Large intestine (tissue), 12 donors: ENCODE measurements at places on chromosomes 1 and 21. TPM values are rescaled to one million over a fixed set of nuclear protein-coding genes. Genes with fewer than 3 reads are reported as not detected.

DNA sequence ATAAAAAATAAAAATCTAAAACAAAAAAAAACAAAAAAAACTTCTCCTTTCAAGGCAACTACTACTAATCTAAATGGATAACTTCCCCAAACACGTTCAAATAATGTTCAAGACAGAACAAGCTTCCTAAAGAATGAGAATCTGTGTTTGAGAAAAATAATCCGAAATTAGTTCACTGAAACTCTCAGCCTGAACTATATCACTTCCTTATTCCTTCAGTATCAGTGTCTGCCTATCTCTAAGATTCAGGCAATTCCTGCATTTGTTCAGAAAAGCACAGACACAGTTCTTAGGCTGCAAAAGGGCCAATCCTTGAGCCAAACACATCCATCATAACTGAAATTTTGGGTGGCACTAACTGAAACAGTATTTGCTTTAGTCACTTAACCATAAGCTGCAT, 22.4 kb downstream of the DSTYK start:
- H3K27me3 ChIP-seq: no peaks in the 10 kb centered on the region
- no peak overlapping the region for H3K27ac ChIP-seq
- H3K4me3 ChIP-seq: no peak overlapping the region
- DNase-seq: no peak
- peaks cover 7% of the 10 kb centered on the region for H3K36me3 ChIP-seq
- peaks cover 3% of the 10 kb centered on the region for H3K4me1 ChIP-seq

DNA sequence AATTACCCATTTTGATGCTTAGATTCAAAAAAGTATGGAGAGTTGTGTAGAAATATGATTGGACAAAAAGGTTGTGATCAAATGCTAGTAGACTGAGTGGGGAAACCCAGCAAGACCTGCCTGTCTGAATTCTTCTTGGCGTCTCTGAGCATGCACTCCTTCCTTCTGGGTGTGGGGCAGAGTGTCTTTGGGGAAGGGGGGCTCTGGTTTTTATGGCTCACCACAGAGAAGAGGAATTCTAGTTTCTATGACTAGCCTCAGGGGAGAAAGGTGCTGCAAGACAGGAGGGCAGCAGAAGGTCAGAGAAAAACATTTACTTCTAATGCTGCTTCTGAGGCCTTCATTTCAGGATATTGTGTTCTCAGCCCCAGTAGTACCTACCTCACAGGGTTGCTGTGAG, 33.9 kb upstream of the PIGC start:
- no peaks in the 10 kb centered on the region for H3K36me3 ChIP-seq
- H3K4me3 ChIP-seq: no peak overlapping the region
- DNase-seq: no peak
- H3K4me1 ChIP-seq: peaks cover 4% of the 10 kb centered on the region
- H3K27ac ChIP-seq: no peak overlapping the region

- H3K27me3 ChIP-seq: no peaks in the 10 kb centered on the region
- no peak for DNase-seq
- no peaks in the 10 kb centered on the region for H3K4me1 ChIP-seq
- H3K36me3 ChIP-seq: no peaks in the 10 kb centered on the region
Observed at GRCh38 chr1:227961651-227962466, 14.1 kb upstream of the WNT9A start.

DNA sequence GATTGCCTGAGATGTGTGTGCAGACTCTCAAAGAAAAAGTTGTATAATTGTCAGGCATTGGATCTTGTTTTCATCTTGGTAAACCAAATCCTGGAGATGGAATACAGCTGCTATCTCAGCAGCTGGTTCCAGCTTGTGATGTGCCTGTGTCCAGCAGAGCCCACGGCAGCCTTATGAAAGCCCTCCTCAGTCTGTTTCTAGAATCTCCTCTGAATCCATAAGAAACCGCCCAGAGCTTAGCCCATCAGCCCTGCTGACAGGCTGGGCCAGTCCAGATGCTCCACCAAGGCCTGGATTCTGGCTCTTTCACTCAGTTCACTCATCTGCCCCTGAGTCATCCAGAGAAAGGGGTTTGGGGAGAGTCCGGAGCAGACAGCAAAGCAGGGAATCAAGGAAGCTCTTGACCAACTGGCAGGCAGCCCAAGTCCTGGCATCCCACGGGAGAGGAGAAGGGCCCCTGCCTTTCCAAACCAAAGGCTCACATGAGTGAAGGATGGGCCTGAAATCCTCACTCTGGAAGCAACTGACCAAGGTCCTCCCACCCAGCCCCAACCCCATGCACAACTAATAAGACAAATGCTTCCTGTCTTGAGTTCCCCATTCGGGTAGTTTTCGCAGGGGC, 45.7 kb downstream of the NAV1 start:
- no peak overlapping the region for H3K4me3 ChIP-seq
- peak; percentile 15 for DNase-seq
- peaks cover 17% of the 10 kb centered on the region for H3K4me1 ChIP-seq

GRCh38 chr1:36268981-36269380, 37.2 kb upstream of the SH3D21 start:
- DNase-seq: no peak
- H3K36me3 ChIP-seq: peaks cover 16% of the 10 kb centered on the region
- no peak overlapping the region for H3K4me3 ChIP-seq
- H3K27ac ChIP-seq: no peak overlapping the region
- peaks cover 4% of the 10 kb centered on the region for H3K4me1 ChIP-seq

- DNase-seq: no peak
- no peak overlapping the region for H3K27ac ChIP-seq
- no peaks in the 10 kb centered on the region for H3K27me3 ChIP-seq
- no peaks in the 10 kb centered on the region for H3K4me1 ChIP-seq
Observed at GRCh38 chr1:72938408-72938807, 656.1 kb upstream of the NEGR1 start.

- H3K4me1 ChIP-seq: no peaks in the 10 kb centered on the region
- no peak overlapping the region for H3K4me3 ChIP-seq
- H3K27me3 ChIP-seq: no peaks in the 10 kb centered on the region
- no peak for DNase-seq
- no peak overlapping the region for H3K27ac ChIP-seq
Observed at GRCh38 chr1:222691016-222691415, 21.3 kb downstream of the AIDA start.

DNA sequence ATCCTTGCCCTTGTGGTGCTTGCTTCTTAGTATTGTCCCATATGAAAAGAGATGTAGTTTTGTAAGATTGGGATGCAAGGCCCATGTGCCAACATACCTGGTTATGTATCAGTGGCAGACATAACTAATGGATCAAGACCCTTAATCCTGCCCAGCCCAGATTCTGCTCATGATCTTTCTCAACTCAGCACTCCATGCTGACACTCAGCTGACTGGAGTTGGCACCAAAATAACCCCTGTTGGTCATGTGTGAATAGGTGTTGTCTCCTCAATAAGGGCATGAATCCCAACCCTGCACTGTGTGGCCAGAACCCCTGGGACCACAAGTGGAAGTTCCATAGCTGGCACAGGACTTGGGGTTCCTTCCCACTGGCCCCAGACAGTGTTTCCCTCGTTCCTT, 13.9 kb upstream of the CNR2 start:
- no peaks in the 10 kb centered on the region for H3K27me3 ChIP-seq
- no peaks in the 10 kb centered on the region for H3K4me1 ChIP-seq
- no peak overlapping the region for H3K27ac ChIP-seq
- no peak overlapping the region for H3K4me3 ChIP-seq

DNA sequence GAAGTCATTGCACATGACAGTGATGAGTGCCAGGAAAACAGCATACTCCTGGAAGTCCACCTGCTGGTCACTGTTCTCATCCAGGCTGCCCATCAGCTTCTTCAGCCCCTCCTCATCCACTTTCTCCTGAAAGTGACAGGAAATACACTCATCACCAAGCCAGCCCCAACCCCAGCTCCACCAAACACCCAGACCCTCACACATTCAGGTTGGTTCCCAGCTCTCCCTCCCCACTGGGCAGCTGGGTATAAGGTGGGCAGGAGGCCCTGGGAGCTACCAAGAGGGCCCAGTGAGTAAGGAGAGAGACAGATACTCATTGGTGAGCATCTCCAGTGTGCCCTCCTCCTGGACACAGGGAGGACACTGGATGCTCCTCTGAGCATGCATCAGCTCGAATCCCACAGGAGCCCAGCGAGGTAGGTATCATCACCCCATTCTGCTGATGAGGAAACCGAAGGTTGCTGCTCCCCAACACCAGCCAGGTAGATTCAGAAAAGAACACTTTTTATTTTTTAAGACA, 4.1 kb downstream of the S100A2 start:
- no peak overlapping the region for H3K27ac ChIP-seq
- H3K27me3 ChIP-seq: no peaks in the 10 kb centered on the region
- H3K4me1 ChIP-seq: peaks cover 19% of the 10 kb centered on the region
- no peaks in the 10 kb centered on the region for H3K36me3 ChIP-seq

DNA sequence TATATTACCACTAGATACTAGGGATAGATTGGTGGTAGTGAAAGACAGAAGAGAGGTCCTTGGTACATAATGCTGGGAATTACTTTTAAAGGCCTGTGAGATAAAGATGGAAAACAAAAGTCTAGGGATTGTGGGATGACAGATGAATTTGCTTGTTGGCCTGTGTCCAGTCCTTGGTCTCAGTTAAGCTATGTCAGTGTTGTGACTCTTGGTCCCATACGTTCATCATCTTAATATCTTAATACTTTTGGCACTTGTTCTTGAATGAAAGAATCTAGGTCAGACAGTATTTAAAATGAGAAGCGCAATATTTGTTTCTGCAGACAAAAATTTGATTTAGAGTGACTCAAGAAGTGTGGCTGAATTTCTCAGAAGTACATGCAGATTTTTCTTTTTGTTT, 7.6 kb downstream of the RPL5 start:
- H3K27ac ChIP-seq: no peak overlapping the region
- H3K27me3 ChIP-seq: no peaks in the 10 kb centered on the region
- H3K4me1 ChIP-seq: no peaks in the 10 kb centered on the region
- peaks cover 83% of the 10 kb centered on the region for H3K36me3 ChIP-seq
- DNase-seq: no peak

SYNC gene
- polyA plus RNA-seq: 5.2 TPM
